ENCODE measurements at places on chromosomes 16 and 17.

- no peaks in the 10 kb centered on the region for H3K36me3 ChIP-seq
- no peak overlapping the region for H3K27ac ChIP-seq
- no peaks in the 10 kb centered on the region for H3K4me1 ChIP-seq
- DNase-seq = no peak
- peaks cover 4% of the 10 kb centered on the region for H3K27me3 ChIP-seq
Measured at GRCh38 chr16:49523435-49524159, 150.0 kb downstream of the C16orf78 start.

- no peaks in the 10 kb centered on the region for H3K27me3 ChIP-seq
- H3K27ac ChIP-seq = peak overlapping the region; percentile 71
- H3K4me3 ChIP-seq = no peak overlapping the region
- H3K4me1 ChIP-seq = peaks cover 13% of the 10 kb centered on the region
- peaks cover 18% of the 10 kb centered on the region for H3K36me3 ChIP-seq
Measured at GRCh38 chr17:75325827-75326225, 36.6 kb upstream of the SLC25A19 start.

DNA sequence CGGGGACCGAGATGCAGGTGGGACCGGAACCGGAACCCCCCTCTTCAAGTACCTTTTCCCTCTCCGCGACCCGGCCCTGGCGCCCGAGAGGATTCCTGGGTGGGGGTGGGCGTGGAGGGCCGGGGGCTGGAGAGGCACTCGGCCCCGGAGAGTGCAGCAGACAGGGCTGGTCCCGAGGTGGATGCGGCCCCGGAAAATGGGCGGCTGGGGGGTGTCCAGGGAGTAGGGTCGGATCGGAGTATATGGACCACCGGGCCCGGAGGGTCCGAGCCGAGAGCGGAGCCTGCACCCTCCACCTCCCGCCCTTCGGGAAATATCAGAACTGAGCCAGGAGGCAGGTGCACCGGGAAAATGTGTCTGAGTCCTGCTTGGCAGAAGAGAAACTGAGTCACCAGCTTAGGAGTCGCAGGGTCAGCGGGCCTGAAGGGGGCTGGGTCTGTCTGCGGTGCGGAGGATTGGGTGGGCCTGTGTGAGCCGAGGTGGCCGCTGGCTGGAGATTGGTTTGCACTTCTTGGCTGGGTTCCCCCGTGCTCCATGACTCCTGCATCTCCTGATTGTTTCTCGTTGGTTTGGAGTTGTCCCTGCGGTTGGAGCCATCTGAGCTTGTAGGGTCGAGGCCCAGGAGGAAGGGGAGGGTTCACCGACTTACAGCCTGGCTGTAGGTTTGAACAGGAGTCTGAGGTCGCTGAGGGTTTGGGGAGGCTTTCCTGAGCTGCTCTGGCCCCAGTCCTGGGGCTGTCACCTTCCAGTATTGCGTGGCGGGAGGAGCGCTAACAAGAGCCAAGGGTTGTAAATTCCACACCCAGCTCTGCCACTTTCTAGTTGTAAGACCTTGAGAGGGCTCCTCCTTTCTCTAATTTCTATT, 518 bp downstream of the SH2B1 start:
- no peaks in the 10 kb centered on the region for H3K27me3 ChIP-seq
- H3K4me1 ChIP-seq = peaks cover 36% of the 10 kb centered on the region
- H3K4me3 ChIP-seq = peak overlapping the region; percentile 95
- peaks cover 12% of the 10 kb centered on the region for H3K36me3 ChIP-seq

GRCh38 chr17:40450175-40450574, 6.9 kb downstream of the IGFBP4 start:
- peak; percentile 54 for DNase-seq
- H3K4me3 ChIP-seq = no peak overlapping the region
- no peaks in the 10 kb centered on the region for H3K27me3 ChIP-seq
- H3K4me1 ChIP-seq = peaks cover 51% of the 10 kb centered on the region

- H3K4me3 ChIP-seq = no peak overlapping the region
- H3K36me3 ChIP-seq = no peaks in the 10 kb centered on the region
- H3K27me3 ChIP-seq = no peaks in the 10 kb centered on the region
- H3K4me1 ChIP-seq = no peaks in the 10 kb centered on the region
- no peak overlapping the region for H3K27ac ChIP-seq
Measured at GRCh38 chr16:13332713-13333255, 431.4 kb downstream of the SHISA9 start.

All from HepG2 (cell line).